AG08395 (cell line): ENCODE measurements at places on chromosomes 16 and 17.
A peak's percentile ranks its signal among the peaks of the same experiment; 100 is the strongest.

DNA sequence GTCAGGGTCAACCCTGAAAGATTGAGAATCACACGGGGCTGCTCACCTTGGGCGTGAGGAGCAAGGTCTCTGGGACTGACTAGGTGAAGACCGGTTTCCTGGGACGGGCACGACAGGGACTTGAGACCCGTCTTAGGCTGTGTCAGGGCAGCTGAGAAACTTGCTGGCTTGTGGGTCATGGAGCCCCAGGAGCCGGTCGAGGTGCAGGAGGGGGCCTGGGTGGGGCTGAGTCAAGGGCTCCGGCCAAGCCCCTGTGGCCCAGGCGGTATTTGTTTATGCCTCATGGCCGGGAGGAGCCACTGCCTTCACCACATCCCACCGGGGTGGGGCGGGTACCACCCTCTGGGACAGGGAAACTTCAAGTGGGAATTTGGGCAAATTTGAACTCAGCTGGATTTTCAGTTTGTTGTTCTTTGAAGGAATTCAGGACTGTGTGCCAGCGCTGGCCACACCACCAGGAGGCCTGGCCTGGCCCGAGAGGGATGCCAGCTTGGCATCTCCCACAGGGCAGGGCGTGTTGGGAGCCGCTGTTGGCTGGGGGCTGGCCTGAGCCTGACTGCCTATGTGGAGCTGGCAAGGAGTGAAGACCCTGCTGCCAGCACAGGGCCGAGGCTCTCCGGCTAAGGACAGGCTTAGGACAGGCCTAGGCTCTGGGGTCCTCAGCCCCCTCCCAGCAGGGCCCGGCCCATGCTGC lies 116.1 kb downstream of the METRNL start:
- peak; percentile 80 for DNase-seq

- DNase-seq: no peak
Observed at GRCh38 chr17:10046786-10047785, 142.0 kb upstream of the RCVRN start.

DNA sequence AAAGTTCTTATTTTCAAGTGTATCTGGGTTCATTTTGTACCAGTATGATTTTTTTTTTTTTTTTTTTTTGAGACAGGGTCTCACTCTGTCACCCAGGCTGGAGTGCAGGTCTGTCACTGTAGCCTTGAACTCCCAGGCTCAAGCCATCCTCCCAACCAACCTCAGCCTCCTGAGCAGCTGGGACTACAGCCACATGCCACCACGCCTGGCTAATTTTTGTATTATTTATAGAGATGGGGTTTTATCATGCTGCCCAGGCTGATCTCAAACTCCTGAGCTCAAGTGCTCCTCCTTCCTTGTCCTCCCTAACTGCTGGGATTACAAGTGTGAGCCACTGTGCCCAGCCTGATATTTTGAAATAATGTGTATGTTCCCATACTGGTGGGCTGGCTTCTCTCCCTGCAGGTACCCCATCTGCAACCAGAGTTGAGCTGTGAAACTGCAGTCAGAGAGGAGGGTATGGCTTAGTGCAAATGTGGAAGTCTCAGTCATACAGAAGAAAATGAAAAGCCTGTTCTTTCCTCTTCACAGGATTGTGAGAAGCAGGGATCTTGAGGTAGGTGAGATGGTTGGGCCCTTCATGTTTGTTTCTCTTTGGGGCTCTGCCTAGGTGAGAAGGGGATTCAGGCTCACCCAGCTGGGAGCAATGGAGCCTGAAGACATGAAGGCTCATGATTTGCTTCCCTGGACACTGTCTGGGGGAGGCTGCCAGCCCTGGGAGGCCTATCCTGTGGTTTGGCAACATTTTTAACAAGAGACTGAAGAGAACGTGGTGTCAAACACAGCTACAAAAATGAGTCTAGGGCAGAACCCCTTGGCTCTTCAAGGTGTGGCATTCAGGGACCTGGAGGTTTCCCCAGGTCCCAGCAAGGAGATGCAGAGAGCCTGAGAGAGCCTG lies 41.3 kb upstream of the SIAH1 start:
- DNase-seq: peak; percentile 29

GRCh38 chr17:27620721-27621120 lies 10.3 kb upstream of the LGALS9 start:
- DNase-seq: no peak

DNA sequence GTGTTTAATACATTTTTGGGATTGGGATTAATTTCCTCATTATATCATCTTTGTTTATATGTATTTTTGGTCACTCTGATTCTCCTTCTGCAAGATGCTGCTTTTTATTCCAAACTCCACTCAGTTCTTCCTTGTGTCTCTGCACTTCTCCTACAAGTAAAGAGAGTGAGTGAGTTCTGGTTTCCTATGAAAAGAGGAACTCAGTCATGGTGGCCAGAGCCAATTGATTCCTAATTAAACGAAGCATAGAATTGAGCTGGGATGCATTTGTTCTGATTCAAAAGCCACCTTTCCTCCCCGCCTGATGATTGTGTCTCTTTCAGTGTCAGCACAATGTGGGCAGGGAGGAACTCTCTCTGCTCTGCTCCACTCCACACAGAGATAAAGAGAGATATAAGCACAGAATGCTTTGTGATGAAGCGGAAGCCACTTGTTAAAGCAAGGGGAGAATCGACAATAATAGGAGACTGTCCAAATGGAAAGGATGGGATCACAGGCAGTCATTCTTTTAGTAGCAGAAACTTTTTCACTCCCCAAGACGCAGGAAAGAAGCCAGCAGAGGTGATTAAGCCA lies 121.3 kb upstream of the GOT2 start:
- DNase-seq: no peak

- no peak for DNase-seq
Observed at GRCh38 chr16:59605706-59606105, 871.6 kb upstream of the GOT2 start.

DNA sequence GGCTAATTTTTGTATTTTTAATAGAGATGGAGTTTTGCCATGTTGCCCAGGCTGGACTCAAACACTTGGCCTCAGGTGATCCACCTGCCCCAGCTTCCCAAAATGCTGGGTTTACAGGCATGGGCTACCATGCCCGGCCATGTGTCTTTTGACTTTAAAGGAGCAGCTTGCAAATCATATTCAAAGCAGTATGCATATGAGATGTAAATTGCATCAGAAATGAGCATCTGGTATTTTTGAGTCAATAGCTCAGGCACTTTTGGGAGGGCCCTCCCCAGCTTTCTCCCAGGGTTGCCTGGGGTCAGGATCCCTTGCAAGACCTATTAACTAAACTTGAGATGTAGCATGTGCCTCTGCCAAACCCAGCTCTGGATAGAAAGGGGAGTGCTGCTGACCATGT lies 21.5 kb downstream of the EPOP start:
- DNase-seq: no peak

- no peak for DNase-seq
Observed at GRCh38 chr17:67239597-67239996, 5.4 kb downstream of the HELZ start.
